ENCODE measurements at places on chromosomes 2 and 18.

DNA sequence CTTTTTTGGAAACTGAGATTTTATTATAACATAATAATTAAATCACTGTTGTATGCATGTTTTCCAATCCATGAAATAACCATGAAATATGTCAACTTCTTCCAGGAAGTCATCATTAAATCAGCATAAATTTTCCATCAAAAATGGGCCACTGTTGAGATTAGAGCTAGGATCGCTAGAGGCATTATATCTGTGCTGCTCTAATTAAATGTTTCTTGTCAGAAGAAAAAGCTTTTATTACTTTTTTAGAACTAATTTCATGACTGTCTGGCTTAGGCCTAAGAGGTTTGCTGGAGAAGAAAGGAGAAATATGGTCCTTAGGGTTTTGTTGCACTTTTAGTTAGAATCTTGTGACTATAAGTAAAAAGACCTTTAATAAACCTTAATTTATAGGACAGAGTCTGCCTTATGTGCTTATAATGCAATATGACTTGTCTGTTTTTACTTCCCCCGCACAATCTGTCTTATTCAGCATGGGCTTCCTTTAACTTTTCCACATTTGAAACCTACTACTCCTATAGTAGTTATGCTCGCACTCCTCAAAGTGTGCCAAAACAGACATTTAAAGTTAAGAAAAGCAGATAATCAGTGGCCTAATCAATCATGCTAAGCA is 363.4 kb upstream of the GCFC2 start:
- no peak for DNase-seq

DNA sequence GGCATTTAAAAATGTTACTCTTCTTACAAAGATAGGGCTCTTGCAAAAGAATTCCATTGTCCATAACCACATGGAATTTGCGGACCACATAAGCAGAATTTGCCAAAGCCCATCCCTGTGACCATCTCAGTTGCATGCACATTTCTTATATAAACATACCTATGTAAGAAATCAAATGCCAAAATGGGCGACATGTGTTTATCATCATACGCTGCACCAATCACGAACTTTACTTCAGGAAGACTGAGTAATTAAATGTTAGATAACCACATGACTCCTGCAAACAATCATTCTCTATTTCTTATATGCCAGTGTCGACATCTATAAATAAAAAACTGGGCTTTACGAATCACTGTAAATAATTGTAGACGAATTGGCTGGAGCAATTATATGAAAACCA is 186.1 kb upstream of the RBMS1 start:
- DNase-seq, result no peak

- DNase-seq, result no peak
These were observed 58.9 kb downstream of the FAM168B start for GRCh38 chr2:131034122-131035051.

- DNase-seq, result no peak
These were observed 77.1 kb downstream of the SPATS2L start for GRCh38 chr2:200383380-200384110.

DNA sequence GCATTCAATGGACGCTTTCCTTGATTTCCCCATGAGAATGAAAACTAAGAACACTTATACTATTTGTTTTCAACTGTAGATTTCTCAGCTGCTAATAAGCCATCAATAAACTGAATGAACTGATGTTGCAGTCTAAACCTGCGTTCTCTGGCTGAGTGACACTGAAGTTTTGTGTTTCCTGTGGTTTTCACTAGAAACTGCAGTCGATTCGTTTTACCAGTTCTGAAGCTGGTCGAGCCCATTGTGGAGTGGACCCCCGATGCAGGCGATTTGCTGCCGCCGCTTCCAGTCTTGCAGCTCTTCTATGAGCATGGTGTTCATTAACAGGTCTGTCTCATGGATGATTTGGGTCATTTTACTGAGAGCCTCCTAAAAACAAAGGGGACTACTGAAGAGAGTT is 50.6 kb upstream of the STAT1 start:
- no peak for DNase-seq

GRCh38 chr18:27604583-27604982 is 419.5 kb upstream of the CHST9 start:
- DNase-seq, result no peak

- DNase-seq, result no peak
These were observed 449.5 kb upstream of the PKDCC start for GRCh38 chr2:41598161-41598894.

GRCh38 chr2:118185210-118186109 is 97.2 kb downstream of the INSIG2 start:
- DNase-seq, result no peak

- no peak for DNase-seq
These were observed 884 bp upstream of the RAPH1 start for GRCh38 chr2:203535784-203536585.

DNA sequence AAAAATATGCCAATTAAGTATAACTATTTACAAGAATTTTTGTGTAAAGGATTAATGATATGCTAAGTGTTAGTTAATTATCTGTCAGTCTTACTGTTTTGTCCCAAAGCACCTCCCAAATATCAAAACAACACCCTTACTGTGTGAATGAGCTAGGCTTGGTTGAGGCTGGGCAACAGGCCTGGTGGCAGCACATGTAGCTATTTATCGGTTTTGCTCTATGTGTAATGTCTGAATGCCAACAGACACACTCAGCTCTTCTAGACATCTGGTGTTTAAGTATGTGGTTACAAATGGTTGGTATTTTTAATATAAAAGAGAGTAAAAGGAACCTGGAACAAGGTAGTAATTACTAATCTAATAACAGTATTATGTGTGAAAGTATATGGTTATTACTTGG is 175.3 kb downstream of the RAB3GAP1 start:
- DNase-seq, result no peak

GRCh38 chr2:5315512-5315911 is 376.7 kb upstream of the SOX11 start:
- DNase-seq, result no peak

DNA sequence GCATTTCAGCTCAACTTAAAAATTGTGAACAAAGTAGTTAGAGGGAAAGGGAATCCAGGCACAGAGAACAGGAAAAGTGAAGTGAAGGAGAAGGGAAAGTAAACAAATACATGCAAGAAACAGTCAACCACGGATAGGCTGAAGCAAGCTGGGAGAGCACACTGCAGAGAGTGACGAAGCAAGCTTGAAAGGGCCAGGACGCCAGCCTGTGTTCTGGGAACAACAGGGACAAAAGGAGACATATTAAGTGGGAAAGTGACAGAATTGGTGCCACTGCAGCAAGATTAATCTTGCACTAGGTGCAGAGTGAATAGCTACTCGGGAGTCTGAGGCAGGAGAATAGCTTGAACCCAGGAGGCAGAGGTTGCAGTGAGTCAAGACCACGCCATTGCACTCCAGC is 197.3 kb downstream of the SOX11 start:
- DNase-seq, result no peak

GRCh38 chr2:170359466-170359865 is 181.5 kb downstream of the MYO3B start:
- DNase-seq, result no peak

GRCh38 chr18:2412996-2413751 is 158.1 kb downstream of the METTL4 start:
- no peak for DNase-seq

DNA sequence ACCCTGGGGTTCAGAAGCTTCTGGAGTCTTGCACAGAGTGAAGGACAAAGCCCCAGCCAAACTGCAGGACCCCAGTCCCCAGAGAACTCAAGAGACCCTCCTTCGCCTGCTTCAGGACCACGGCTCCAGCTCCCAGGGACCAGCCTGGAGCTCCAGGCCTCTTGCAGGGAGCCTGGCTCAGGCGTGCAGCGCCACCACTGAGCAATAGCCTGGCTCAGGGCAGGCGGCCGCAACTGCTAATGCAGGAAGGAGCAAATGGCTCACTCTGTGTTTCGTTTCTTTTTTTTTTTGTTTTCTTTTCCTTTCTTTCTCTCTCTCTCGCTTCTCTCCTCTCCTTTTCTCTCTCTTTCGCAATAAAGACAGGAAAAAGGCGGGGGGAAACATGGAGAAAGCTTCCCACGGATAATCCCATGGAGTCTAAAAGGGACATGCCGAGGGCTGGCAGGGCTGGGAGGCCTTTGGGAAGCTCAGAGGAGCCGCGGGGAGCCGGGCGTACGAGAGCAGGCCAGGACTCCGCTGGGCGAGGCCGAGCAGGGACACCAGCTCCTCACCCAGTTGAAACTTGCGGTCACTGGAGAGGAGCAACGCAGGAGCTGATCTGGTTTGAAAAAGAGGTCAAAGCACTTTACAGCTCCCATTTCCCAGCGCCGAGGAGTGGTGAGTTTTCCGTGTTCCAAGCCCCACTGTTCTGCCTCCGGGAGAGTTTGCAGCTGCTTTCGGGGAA is 244.8 kb downstream of the TWIST2 start:
- DNase-seq, result no peak

- DNase-seq, result no peak
These were observed 1.5 kb upstream of the GMCL1 start for GRCh38 chr2:69827796-69828540.

- DNase-seq, result no peak
These were observed 77.7 kb upstream of the WDR75 start for GRCh38 chr2:189363559-189363958.

GRCh38 chr2:44543773-44544725 is 182.3 kb downstream of the CAMKMT start:
- no peak for DNase-seq

GRCh38 chr18:52070291-52070756 is 269.7 kb upstream of the DCC start:
- no peak for DNase-seq

Data from T1000 (cell line).